NK-92 treated with Interleukin-12 subunit alpha and Interleukin-12 subunit beta, amount 100 ng/mL, for 24 hours (cell line): ENCODE measurements at places on chromosomes 5 and 9.

GRCh38 chr5:159764283-159765134, 151.8 kb upstream of the ADRA1B start:
- DNase-seq: no peak

GRCh38 chr5:77972469-77973252, 196.5 kb upstream of the TBCA start:
- no peak for DNase-seq

DNA sequence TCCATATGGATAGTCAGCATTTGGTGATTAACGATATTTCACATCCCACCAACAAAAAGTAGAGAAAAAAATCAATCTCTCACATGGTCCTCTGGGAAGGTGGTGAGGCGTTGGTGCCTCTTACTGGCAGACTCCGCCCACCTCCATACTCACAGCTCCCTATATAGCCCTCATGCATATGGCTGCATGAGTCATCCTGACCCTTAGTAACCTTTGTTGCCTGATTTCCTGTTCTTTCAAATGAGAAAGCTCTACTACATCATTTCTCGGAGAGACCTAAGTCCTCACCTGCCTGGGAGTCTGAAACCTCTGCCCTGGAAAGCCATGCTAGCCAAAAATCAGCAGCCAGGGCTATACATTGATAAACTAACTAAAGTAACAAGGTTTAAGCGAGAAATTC, 33.3 kb upstream of the ABCA1 start:
- peak; percentile 61 for DNase-seq

- no peak for DNase-seq
These were observed 526.7 kb downstream of the PDE4D start for GRCh38 chr5:59366784-59367183.

- DNase-seq: no peak
These were observed 1.2 kb downstream of the FOXB2 start for GRCh38 chr9:77020413-77021290.

DNA sequence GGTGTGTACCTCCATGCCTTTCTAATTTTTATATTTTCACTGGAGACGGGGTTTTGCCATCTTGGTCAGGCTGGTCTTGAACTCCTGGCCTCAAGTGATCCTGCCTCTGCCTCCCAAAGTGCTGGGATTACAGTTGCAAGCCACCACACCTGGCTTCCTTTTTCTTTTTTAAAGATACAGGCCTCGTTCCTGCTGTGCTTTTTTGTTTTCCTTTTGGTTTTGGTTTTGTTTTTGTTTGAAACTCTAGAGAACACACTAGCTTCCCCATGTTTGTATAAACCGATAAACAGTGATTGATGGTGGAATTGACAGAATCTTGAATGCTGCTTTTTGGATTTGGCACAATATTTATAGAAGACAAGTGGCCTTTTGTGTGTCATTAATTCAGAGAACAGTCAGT, 1603.4 kb downstream of the MAT2B start:
- DNase-seq: no peak

GRCh38 chr9:2340046-2340760, 281.4 kb upstream of the VLDLR start:
- DNase-seq: no peak
